ENCODE measurements at places on chromosomes 1 and 21.

DNA sequence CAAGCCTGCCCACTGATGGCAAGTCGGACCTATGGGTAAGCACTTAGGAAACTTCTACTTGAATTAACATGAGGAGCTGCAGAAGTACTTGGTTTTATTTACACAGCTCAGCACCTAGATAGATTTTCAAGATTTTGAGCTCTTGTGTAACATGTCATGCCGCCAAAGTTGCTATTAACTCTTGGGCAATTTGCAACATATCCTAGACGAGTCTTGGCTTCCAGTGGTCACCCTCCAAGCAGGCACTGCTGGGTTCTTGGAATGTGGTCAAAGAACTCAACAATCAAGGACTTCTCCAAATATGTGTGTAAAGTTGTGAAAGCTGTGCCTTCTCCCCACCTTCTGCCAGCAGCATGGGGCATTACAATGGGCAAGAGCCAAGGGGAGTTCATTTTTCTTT is 17.8 kb upstream of the GUCA2B start:
- DNase-seq, result no peak

GRCh38 chr1:224785622-224786021 is 143.9 kb upstream of the DNAH14 start:
- no peak for DNase-seq

GRCh38 chr1:11880911-11881748 is 22.4 kb upstream of the NPPB start:
- no peak for DNase-seq

DNA sequence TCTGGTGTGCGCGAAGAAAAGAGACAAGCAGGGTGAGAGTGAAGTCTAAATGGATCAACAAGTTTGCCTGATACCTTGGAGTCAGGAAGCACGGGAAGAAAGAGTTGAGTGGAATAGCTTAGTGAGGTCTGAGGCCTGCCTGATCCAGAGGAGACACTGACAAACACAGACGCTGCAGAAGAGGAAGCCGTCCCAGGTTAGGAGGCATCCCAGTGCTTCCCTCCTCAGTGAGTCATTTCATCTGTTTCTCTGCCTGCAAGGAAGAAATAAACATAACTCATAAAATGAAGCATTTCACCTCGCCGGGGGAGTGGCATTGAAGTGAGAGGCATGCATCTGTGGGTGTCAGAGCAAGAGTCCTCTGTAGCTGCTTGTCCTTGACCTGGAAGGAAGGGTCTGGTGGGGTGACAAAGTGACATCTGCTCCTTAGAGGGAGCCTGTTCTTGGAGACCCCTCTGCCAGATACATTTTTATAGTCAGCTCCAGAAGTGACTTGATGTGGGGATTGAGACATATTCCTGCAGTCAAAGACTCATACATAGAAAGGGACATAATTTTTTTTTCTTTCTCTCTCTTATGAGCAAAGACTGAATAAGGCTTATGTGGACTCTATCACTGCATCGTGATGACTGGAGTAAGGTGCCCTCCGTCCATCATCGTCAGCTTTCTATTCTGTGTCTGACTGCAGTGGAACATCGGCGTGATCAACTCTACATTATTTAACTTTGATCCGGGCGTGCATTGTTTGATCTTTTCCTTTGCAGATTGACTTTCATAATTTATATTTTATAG is 256.7 kb downstream of the KIF26B start:
- no peak for DNase-seq

GRCh38 chr1:21270086-21270689 is 20.1 kb downstream of the ECE1 start:
- peak; percentile 86 for DNase-seq

GRCh38 chr1:207398986-207399385 is 55.1 kb upstream of the CR2 start:
- no peak for DNase-seq

DNA sequence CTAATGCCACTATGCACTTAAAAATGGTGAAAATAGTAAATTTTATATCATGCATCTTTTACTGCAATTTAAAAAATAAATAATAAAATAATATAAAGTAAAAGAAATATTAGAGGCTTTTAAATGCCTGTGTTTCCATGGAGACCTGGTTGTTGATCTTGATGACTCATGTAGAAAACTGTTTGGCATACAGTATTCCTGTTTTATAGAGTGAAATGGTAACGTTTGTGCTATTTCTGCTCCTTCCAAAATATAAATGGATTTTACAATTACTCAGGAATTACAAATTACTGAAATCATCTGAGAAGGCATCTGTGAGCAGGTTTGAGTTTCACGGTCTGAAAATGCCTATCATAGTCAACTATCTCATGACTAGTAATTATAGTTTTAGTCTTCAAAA is 98.4 kb upstream of the USP25 start:
- no peak for DNase-seq

GRCh38 chr1:247228133-247228532 is 27.7 kb upstream of the VN1R5 start:
- no peak for DNase-seq

- DNase-seq, result no peak
Measured at GRCh38 chr1:168408539-168408865, 127.8 kb downstream of the TBX19 start.

DNA sequence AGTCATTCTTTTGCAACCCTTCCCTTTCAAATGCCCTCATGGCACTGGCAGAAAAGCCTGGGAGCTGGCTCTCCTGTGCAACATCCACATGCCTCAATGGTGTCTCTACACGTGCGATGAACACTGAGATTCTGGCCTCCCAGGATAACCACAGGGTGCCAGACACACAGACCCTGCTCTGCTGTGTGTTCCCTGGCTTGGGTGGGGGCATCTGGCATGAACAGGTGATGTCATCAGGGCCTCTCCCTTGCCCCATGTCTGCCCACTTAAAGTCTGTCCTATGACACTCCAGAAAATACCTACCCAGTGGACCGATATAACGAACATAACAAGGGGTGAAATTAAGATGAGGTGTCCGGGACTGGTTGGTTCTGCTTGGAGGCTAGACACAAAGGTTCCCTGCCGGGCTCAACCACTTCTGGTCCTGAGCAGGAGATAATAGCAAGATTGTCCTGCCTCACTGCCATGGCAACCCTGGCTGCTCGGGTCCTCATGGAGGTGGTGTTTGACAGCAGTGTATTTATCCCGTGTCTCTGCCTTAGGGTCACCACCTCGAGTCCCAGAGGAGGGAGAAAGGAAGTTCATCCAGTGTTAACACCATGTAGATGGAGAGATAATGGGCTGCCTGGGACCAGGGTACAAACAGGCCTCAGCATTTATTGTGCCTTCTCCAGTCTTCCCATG is 19.3 kb downstream of the INSRR start:
- no peak for DNase-seq

GRCh38 chr1:209160230-209160629 is 423.3 kb upstream of the CAMK1G start:
- no peak for DNase-seq

DNA sequence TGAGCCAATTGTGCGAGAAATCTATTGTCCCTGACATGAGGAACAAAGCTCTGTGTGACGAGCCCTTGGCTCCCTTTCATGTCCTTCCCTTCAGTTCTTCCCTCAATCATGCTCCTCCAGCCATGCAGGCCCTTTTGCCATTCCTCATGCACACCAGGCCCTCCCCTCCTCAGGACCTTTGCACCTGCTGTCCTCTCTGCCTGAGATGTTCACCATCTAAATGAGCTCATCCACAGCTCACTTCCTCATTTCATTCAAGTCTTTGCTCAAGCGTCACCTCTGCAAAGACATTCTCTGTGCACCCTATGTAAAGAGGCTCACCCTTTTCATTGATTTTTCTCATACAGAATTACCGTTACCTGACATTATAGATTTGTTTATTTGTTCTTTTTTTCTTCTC is 43.7 kb downstream of the C8B start:
- no peak for DNase-seq

DNA sequence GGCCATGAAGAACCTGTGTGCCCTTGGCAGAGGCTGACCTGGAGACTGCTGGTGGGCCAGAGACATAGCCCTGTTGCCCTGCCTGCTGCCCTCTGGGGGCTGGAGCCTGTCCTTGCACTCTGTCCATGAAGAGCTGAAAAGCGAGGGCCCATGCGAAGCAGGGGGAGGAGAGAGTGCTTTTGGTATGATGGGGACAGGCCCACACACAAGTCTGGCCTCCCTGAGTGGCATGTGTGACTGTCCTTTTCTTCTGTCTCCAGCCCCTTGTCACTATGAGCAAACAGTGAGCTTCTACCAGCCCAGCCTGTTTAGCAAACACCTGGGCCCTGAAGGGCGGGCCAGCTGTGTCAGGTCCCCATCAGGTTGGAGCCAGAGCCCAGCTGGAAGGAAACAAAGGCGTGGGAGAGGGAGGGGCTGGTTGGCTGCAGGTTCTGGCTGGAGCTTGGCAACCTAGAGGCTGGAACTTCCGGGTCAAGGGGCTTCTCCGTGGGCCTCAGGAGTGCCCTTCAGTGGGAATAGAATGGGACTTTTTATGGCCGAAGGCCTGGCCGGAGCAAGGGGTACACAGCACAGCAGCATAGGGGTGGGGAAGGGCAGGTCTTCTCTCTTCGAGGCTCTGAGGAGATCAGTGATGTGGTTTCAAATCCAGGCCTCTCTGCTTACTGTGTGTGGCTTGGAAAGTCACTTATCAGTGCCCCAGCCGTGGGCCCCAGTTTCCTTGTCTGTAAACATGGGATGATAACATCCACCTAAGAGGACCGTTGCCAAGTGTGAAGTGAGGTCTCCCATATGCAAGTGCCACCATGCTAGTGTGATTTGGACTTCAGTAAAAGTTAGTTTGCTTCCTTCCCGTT is 14.3 kb downstream of the QSOX1 start:
- DNase-seq, result peak; percentile 28

DNA sequence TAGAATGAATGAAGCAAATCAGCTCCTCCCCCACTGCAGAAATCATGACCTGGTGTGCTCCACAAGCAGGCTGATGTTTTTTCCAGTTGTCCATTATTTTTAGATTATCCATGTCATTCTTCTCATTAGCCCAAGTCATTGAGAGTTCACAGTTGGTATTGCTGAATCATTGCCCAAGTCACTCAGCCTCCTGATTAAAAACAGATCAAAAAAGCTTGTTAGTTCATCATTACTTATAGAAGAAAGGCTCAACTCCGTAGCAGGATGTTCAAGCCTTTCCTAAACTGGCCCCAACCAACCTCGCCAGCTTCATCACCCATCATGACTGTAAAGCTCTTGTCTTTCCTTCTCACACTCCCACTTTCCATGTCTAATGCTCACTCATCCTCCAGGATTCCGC is 161.3 kb upstream of the CTTNBP2NL start:
- no peak for DNase-seq

- no peak for DNase-seq
Measured at GRCh38 chr1:43233631-43234030, 36.2 kb upstream of the TMEM125 start.

GRCh38 chr1:8661185-8662110 is 156.0 kb downstream of the RERE start:
- DNase-seq, result peak; percentile 49

DNA sequence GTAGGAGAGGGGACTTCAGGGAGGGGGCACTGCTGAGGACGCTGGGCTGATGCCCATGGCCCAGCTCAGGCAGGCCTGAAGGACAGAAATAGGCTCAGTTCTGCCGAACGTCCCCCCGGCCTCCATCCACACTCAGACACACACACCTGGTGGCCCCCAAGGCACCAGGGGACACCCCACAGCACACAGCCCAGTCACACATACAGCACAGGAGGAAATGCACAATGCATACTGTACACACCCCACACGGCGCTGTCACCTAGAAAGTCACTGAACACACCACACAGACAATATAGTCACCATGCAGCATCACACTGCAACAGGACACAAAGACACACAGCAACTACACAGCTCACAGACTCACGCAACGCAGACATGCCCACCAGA is 562 bp downstream of the SYTL1 start:
- peak; percentile 32 for DNase-seq

DNA sequence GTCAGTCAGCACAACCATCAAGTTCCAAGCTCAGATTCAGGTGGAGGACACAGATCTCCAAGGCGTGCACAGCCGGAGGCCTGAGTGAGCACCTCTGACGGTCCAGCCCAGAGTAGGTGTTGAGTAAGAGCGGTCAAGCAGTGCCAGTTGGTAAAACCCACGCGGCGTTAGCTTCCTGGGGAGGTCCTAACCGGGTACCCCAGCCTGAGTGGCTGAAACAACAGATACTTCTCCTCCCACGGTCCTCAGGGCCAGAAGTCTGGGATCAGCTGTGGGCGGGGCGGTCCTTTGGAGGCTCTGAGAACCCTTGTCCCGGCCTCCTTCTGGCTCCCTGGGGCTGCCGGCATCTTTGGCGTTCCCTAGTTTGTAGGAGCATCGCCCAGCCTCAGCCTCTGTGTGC is 94.4 kb downstream of the PRDM16 start:
- DNase-seq, result no peak

- no peak for DNase-seq
Measured at GRCh38 chr21:31456201-31456600, 112.1 kb upstream of the TIAM1 start.

GRCh38 chr1:150444232-150444631 is 43.0 kb upstream of the TARS2 start:
- DNase-seq, result no peak

DNA sequence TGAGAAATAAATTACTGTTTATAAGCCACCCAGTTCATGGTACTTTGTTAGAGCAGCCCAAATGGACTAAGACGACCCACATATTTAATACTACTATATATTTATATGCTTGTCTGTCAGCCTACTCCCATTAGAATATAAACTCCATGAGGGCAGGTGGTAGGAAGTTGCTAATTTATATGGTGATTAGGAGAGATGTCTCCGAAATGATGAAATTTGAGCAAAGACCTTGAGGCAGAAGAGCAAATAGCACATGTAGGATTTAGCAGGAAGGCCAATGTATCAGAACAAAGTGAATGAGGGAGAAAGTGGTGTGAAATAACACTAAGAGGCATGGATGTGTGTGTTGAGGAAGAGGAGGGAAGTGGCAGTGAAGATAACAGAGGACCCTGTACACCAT is 10.6 kb upstream of the SLFNL1 start:
- no peak for DNase-seq

DNA sequence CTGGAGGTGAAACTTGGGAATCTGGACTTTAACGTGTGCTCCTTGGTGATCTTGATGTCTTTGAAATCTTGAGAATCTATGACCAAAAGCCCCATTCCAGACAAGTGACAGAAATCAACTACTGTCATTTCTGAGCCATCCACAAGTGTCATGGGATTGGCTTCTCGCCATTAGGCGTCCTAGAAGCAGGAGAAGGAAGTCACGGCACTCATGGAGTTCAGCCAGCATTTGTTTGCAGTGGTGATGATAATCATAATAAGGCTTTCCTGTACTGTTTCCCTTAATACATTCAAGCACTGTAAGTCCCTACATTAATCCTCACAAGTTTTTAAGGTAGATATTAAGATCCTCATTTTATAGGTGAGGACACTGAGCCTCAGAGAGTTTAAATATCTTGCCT is 11.9 kb downstream of the F5 start:
- no peak for DNase-seq

DNA sequence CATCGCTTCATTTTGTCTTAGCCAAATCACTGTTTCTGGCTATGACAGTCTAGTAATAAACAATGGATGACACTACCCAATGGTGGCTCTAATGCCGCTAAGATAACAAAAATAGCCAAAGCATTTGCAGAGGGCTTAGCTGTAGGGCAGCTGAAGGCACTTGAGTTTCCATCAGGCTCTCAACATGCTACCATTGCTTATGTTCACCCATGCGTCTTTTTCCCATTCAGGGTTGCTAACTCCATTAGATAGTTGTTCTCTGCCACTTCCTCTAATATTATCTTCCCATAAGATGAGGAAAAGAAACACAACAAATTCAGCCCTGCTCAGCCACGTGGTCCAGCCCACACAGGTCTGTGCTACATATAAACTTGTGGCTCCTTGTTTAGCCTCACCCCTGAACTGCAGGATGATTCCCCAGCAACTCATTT is 159.6 kb downstream of the TOMM20 start:
- no peak for DNase-seq
